Activated CD4-positive, alpha-beta T cell treated with anti-CD3 and anti-CD28 coated beads, Interleukin-10, Interleukin-2, amounts not matched to agents 100 ng/mL and 50 ng/mL, durations not matched to agents 16 hours and 8 hours (primary cell): ENCODE measurements at places on chromosomes 6 and 20.
A peak's percentile ranks its signal among the peaks of the same experiment; 100 is the strongest.

DNA sequence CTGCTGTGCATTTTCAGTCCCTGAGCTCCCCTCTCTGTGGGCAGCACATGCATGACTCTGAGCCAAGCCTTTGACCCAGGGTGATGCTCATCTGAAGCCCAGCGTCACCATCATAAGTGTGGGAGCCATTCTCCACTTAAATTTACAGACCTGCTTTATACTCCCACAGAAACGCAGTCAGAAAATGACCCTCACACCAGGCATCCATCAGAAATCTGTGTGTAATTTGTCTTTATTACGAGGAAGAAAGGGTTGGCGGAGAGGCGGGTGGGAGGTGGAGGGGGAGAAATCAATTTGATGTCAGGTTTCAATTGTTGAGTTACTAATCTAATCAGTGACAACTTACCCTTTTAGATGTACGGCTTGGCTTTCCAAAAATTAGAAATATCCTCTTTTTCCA lies 353.6 kb downstream of the MAFB start:
- DNase-seq, result no peak

DNA sequence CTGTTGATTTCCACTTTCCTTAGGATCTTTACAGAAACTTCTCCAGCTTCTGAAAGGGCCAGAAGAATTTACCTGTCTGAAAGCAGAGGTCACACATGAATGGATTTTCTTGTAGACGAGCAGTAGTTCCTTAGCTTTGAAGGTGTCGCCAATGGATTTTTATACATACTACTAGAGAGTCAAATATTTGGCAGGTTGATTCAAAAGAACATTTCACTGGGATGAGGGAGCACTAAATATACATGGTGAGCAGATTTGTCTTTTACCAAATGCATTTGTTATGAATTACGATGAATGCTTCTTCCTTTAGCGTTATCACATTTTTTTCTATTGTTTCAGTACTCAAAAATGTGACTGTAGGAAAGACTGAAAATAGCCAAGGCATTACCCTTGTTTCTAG lies 162.3 kb downstream of the PAX1 start:
- DNase-seq, result no peak

- DNase-seq, result peak; percentile 89
These were observed 12.2 kb downstream of the BACH2 start for GRCh38 chr6:90284236-90285041.

DNA sequence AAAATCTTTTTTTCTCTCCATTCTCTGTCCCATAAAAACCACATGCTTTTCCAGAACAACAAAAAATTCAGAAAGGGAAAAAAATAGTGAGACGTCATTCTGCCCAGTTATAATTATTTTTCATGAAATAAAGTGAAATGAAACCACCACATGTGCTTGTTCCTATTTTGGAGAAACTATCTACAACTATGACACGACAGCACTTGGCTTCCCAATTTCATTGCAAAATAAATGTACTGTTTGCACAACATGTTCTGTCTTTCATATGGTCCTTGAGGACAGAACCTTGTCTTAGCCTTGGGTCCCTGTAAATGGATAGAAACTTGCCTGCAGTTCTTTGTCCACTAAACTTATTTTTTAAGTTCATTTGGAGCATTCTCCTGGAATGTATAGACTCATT lies 5.6 kb upstream of the MAN1A1 start:
- no peak for DNase-seq

- DNase-seq, result no peak
These were observed 289.2 kb downstream of the CD83 start for GRCh38 chr6:14406614-14407331.
